ENCODE measurements at places on chromosomes 11 and 22.

DNA sequence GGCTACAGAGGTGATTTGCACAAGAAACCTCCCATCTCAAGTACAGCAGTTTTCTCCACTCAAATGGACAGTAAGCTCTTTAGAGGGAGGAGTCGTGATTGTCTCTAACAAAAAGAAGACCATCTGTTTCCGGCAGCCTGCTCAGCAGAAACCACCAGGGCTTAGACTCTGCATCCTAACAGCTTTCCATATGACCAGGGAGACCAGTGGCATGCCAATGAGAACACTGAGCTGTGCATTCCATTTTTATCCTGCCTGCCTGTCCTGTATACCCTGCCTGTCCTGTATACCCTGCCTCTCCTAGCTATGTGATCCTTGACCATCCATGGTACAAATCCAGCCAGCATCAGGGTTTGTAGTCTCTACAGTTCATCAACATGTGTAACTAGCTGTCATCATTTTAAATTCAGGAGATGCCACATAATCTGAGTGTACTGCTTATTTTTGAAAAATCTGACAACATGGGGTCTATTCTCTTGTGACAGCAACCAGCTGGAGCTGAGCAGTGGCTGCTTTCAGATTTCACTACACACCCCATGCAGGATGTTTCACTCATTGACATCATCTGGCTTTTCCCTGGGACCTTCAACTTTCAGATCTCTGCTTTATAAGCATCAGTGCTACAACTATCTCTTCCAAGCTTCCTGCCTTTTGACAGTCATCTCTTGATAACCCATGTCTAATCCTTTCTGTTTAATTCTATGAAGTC lies 50.5 kb upstream of the POU2AF2 start:
- DNase-seq: no peak

DNA sequence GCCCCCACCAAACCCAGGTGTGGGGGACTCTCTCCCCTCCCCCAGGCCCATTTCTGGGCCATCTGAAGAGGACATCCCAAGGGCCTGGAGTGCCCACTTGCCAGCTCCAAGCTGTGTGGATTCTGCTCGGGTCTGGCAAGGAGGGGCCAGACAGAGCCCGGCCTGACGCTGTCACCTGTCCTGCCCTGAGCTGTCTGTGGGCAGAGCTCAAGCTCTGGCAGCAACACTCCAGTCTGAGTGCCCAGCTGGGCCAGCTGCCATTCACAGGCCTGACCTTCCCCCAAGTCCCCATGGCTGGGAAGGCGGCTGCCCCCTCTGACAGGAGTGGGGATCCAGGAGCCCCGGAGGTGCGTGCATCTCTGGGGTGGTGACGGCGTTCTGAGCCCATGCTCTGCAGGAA lies 6.2 kb upstream of the PIM3 start:
- no peak for DNase-seq

GRCh38 chr11:8959546-8960166 lies 4.6 kb downstream of the TMEM9B start:
- peak; percentile 28 for DNase-seq

DNA sequence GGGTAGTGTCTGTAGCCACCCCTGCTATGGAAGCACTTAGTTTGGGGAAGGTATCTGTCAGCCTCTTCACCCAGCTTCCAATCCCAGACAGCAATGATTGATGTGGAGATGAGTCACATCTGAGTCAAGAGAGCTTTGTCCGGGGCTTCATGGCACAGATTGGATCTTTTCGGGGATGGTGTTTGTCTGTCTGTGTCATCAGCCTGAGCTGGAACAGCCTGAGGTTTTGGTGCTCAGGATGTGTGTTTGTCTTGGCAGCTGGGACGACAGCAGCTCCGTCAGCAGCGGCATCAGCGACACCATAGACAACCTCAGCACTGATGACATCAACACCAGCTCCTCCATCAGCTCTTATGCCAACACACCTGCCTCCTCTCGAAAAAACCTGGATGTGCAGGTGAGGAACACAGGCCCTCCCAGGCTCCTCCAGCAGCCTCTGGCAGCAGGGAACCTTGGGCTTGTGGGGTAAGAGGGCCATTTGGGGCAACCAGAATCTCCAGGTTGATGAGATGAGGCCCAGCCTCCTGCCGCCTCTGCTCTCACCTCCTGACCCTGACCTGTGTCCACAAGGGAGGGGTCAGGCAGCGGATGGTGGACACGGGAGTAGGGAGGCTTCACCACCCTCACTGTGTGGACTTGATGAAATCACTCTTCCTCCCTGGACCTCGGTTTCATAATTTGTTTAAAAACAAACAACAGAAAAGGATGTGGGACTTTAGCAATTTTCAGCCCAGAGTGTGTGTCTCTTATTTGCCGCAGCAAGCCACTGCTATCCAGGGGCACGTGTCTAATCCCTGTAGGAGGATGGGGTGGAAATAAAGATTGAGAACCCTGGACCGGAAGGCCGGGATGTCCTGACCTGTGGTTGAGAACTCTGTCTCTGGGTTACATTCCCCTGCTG lies 124.3 kb downstream of the DBX1 start:
- no peak for DNase-seq

DNA sequence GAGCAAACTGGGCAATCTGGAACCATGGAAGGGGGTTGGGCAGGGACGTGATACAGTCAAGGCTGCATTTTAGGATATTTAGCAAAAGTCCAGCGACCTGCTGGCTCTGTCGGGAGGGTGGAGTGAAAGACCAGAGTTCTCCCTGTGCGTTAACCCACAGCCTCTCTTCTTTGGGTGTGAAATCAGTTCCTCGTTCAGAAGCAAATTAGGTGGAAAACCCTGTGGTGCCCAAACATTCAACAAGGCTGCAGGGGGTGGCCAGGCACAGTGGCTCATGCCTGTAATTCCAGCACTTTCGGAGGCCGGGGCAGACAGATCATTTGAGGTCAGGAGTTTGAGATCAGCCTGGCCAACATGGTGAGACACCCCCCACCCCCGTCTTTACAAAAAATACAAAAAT lies 5.9 kb downstream of the TMEM151A start:
- no peak for DNase-seq

DNA sequence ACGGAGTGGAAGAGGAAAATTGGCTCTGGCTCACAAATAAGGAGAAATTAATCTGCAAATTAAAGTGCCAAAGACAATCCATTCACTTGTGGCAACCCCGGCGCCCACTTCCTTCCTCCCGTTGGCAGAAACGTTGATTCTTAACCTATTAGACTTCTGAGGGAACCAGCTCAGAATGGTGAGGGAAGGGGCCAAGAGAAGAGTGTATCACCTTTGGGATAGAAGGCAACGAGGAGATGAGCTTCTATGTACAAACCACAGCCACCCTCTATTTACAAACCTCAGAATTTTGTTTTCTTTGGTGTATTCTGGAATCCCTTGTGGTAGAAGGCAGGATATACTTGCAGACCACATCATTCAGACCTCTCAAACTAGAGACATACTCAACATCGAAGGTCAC lies 1.1 kb downstream of the MB start:
- DNase-seq: no peak

DNA sequence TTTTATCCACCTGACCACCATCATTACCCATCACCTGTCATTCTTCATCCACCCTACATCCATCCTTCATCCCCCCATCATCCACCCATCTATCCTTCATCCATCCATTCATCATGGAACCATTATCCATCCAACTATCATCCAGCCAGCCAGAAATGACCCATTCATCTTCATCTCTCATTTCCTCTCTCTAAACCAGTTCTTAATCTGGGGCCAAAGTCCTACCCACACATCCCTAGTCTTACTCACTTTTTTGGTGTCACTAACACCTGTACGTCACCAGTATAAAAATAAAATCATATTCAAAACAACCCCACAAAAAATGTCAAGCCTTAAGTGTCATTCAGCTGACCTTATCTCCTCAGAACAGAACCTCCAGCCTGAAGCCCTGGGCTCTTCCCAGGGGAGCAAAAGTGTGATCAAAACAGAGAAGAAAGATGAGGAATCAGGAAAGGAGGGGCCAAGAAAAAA lies 12.3 kb downstream of the SPI1 start:
- no peak for DNase-seq

- DNase-seq: no peak
Observed at GRCh38 chr11:2511421-2512369, 66.9 kb downstream of the KCNQ1 start.

DNA sequence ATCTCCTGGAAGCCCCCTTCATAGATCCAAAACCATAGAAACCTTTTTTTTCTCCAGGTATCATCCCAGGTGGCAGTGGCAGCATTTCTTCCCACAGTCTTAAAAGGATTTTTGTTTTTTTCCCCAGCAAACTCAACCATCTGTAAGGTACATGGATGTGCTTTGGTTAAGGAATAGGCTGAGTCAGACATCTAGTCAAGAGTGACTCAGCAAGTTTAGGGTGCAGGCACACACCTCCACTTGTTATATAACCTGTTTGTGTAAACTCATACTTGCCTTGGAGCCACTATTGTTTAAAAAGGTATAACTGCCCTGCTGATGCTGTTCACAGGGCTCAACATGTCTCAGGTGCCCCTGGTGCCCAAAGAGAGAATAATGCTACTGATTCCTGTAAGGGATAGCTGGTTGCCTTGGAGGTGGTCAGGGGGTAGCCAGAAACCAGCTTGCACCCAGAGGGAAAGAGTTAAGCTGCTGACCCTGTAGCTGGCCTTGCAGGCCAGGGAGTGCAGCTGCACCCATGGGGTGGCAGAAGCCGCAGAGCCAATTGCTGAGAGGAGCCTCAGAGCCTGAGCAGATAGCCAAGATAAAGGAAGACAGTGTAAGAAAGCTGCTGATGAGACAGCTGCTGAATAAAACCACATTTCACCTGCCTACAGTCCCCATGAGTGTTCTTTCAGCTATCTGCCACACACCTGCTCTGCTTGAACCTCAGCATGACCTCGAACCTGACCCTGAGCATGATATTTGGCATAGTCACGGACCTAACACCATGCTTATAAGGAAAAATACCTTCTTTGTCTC lies 1726.1 kb upstream of the RAG2 start:
- DNase-seq: no peak

- no peak for DNase-seq
Observed at GRCh38 chr11:35466058-35466457, 46.7 kb upstream of the SLC1A2 start.

DNA sequence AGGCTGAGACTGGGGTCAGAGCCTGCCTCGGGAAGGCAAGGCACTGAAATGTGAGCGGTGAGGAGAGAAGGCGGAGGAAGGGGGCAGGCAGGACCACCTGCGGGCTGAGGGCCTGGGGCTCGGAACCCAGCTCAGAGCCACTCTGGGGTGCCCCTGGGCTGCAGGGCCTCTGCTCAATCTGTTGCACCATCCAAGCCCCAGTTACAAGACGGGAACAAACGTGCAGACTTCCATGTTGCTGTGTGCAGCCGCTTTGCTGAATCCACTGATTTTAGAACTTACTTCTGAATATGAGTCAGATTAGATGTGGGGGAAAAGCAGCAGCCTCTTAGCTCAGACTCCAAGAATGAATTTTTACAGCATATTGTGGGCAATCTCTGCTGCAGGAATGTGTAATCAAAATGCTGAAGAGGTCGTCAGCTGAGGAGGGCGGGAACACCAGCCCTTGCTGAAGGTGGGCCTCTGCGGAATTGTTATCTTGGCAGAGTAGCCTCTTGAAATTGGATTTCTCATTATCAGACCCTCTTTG lies 21.6 kb downstream of the PARVG start:
- DNase-seq: no peak

- DNase-seq: no peak
Observed at GRCh38 chr11:122309262-122309925, 193.4 kb upstream of the BLID start.

GRCh38 chr22:31872209-31872608 lies 72.1 kb upstream of the YWHAH start:
- DNase-seq: no peak

Data from right kidney (tissue), 9 donors.